NCI-H226 (cell line): ENCODE measurements at places on chromosomes 2 and 18.
A peak's percentile ranks its signal among the peaks of the same experiment; 100 is the strongest.

GRCh38 chr2:201643216-201643890, at the start of gene TMEM237:
TMEM237 (minus strand) TSS chr2:201643503; CDS start chr2:201643400, 103 bp downstream.
- peak; percentile 20 for DNase-seq

GRCh38 chr2:239934571-239935171, 90.5 kb downstream of the NDUFA10 start:
- no peak for DNase-seq

DNA sequence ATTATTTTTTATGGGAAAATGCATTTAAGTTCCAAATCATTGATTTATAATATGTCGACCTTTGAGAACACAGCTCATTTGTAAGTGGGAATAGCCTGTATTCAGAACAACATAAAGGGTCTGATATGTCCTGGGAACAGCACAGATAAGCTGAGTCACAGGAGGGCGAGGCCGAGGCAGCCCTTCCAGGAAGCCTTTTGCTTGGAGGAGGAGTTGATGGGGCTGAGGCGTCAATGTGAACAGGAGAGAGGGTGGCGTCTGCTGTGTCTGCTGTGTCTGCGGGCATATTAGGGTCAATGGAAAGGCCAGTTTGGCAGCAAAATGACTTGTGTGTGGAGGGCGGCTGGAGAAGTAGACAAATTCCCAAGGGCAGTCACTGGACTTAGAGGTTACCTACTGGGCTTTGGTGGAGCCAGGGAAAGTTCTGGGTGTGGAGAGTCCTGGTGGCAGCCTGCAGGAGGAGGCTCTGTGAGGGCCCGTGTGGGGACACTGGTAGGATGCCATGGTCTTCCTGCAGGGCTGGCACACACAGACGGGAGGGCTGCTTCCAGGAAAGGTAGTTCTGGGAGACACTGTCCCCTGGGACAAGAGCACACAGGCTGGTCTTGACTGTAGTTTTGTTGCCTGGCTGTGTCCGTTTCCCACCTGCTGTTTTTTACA, 128.1 kb downstream of the GLI2 start:
- DNase-seq: peak; percentile 80

- DNase-seq: no peak
Measured at GRCh38 chr2:47173986-47174732, 19.1 kb upstream of the STPG4 start.

DNA sequence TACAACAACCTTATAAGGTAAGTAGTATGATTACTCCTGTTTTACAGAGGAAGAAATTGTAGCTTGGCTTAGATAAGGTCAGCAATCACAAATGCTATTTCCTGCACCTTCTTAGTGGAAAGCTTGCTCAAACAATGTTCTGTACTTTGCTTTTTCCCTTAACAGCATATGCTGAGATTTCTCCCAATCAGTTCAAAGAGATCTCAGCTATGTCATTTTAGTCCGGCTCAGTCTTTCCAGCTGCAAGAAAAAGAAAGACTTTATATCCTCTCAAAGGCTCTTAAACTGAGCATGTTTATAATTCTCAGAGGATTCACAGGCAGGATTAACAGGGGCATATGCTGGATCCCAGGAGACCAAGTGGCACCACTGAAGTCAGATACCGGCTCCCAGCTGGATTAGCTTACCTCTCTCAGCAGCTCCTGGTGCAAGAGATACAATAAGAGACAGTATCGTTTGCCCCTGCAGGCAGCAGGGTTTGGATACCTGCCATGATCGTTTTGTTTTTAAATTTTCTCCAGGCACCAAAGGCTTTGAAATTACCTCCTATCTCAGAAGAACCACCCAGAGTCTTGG, 29.5 kb downstream of the KIAA2012 start:
- no peak for DNase-seq

DNA sequence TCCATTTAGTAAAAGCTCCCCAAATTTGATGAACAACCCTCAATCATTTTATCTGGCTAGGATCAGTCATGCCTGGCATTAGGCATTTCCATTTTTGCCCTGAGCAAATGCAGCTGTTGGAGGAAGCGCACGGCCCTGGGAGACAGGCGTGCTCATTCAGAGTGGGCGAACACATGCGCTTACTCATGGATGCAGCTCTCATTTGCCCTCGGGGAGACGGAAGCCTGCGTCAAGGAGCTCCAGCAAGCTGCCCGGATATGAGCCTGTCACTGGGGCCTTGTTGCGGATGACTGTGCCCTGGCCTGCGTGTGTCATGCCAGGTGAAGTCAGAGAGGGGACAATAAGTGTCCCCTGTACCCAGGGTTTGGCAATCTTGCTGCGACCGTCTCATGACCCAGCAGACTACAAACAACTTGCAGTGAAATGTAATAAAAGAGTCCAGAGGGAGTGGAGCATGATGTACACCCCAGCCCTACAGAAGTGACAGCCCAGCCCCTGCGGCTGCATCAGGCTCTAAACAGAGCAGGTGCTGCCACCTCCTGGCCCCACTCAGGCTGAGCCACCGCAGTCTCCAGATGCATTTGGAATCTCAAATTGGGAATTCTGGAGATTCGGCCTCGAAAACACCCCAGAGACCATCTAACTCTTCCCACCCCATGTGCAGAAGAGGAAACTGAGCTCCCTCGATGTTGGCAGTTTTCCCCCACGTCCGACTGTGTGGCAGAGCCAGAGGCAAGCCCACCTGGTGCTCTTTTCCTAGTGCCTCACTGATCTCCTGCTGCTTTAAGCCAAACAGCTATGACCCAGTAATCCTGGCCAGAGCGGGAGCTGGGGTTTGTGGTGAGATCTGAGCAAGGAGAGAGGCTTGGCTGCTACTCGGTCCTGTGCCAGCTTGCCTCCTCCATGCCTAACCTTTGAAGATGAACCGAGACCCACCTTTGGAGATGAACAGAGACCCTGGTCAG, 105.0 kb upstream of the ALK start:
- no peak for DNase-seq

- no peak for DNase-seq
Measured at GRCh38 chr2:44315945-44316344, 40.7 kb downstream of the SLC3A1 start.

- DNase-seq: no peak
Measured at GRCh38 chr18:13259701-13260100, 41.1 kb downstream of the LDLRAD4 start.

DNA sequence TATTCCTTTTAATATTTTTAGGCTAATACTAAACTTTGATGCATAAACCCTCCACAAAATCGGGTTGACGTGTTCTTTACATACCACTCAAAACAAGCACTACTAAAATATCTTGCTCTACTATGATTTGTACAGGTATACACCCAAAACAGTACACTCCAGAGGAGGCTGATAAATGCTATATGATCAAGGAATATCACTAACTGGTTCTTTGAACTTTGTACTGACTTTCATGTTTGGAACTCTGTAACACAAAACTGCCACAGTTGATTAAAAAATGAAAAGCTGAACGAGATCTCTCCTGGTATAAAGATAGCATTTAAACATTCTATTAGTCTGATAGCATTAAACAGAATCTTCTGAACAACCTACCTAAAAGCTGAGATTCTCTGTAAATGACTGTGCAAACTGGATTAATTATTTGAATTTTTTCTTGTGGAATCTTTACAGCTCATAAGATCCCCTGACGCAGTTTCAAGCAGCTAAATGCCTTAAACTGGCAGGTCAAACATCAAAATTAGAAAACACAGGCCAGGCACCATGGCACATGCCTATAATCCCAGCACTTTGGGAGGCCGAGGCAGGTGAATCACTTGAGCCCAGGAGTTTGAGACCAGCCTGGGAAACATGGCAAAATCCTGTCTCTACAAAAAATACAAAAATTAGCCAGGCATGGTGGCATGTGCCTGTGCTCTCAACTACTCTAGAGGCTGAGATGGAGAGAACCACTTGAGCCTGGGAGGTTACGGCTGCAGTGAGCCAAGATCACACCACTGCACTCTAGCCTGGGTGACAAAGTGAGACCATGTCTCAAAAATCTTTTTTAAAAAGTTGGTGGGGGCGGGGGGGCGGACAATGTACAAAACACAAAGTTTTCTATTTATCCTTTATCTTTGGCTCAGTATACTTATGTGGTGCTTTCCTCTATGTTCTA, 150.6 kb downstream of the EXOC6B start:
- DNase-seq: no peak

DNA sequence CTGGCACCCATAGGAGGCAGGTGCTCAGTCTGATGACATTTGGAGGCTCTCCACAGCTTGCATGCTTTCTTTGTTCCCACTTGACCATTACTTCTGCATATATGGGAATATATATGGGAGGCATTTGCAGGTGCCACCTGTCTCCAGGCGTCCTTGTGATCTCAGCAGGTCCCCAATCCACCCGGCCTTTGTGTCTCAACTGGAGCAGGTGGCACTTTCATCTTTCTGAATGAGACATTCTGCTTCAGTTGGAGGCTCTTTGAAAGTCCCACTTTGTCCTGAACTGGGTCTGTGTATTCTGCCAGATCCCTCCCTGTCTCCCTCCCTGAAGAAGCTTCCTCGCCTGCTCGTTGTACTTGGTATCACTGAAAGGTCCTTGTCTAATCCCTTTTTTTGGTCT, 318.1 kb upstream of the EPAS1 start:
- DNase-seq: no peak

DNA sequence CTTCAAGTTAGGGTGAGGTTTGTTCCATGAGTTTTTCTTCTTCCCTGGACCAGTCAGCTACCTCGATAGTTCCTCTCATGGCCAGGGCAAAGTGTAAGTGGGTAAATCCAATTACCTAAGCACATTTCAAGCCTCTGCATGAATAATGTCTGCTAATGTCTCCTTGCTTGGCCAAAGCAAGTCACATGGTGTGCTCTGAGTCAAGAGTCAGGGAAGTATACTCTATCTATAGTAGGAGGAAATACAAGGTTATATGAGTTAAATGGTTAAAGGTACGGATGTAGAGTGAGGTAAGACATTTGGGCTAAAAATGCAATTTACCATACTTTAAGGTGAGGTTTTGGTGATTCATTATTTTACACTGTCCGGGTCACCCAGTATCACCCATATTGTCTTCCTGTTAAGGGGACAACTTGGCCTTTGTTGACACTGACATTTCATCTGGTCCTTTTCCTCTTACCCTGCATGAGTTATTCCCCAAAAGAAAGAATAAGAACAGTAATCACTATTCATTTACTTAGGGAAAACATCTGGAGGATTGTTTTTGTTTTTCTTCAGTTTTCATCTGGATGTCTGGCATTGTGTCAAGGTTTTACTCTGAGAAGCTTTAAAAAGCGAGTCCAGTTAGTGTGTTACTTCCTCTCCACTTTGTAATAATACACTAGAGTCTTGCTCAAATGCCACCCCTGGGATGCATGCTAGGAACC, 405.5 kb downstream of the RND3 start:
- no peak for DNase-seq

DNA sequence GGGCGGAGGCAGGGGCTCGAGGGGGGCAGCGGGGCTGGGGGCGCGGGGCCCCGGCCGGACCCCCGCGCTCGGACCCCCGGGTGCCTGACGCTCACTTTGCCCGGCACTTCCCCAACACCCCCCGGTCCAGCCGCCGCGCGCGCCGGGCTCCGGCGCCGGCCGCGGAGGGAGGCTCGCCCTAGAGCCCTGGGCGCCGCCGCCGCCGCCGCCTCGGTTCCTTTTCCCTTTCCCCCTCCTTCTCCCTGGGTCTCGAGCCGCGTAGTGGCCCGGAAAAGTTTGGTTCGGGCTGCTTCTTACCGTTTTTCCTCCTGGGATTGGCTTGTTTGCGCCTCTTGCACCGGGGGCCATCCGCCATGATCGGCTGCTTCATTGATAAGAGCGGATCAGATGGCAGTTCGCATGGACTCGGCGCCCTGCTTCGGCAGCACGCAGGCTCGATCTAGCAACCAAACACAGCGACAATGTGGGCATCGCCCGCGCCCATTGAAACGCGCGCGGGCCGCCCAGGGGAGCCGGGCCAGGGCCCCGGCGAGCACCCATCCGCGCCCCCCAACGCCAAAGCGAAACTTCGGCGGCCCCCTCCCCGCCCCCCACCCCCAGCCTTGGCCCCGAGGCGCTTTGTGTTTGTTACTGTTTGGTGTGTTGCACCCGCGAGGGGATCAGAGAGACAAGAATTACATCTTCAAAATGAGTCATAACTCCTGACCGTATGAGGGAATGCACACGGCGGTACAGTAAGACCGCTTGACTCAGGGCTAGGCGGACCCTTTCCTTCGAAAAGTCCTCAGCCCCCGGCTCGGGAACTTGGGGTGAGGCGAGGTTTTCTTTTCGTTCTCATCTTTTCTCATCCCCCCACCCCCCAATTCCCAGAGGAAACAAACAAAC, 2.7 kb downstream of the ZEB2 start:
- DNase-seq: peak; percentile 86

- DNase-seq: no peak
Measured at GRCh38 chr2:222941510-222942032, 80.7 kb downstream of the ACSL3 start.

DNA sequence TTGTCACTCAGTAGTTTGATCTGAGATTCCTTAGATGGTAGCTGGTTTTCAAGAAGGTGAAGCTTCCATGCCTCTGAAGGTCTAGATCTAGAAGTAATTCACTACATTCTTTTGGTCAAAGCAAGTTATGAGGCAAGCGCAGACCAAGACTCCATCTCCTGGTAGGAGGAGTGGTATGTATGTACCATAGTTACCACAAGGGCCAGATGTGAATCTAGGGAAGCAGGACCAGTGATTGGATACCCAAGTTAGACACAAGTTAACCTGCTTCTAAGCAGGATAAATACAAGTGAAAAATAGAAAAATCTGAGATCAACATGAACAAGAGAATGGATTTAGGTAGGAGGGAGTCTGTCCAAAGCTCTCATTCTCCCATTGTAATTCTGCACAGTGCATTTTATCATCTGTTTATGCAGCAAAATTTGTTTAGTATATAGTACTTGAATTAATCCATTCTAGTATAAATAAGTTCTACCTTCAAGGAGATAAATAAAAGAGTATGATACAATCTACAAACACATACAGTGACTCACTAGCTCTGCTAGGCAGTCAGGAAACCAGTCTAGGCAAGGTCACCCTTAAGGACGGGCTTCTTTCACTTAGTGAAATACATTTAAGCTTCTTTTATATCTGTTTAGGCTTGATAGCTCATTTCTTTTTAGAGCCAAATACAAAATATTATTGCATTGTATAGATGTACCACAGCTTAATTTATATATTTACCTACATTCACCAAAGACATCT, 14.2 kb upstream of the DOCK10 start:
- no peak for DNase-seq

GRCh38 chr2:124647245-124647644, 622.2 kb downstream of the CNTNAP5 start:
- no peak for DNase-seq

GRCh38 chr18:69353023-69353422, 47.7 kb upstream of the DOK6 start:
- DNase-seq: no peak

DNA sequence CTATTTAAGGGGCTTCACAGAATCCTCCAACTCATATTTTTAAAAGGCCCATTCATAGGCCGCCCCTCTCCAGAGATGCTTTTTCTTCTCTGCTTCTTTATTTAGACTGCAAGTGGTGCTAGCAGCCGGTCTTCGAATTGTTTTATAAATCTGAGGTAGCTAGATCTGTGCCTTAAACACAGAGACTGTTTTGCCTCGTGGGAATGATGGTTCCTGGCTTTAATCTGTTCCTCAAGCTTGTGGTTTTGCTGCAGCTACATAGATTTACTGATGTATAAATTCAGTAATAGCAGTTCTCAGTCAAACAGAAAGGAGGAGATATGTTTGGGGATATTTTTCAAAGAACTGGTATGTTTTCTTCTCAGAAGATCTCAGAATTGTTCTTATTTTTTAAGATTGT, 45.3 kb downstream of the TNFRSF11A start:
- DNase-seq: no peak

GRCh38 chr2:88077080-88077479, 9.5 kb downstream of the SMYD1 start:
- DNase-seq: no peak
